Muscle of back (tissue), 13 donors: ENCODE measurements at places on chromosomes 16 and 17. TPM values are rescaled to one million over a fixed set of nuclear protein-coding genes. Genes with fewer than 3 reads are reported as not detected.

DNA sequence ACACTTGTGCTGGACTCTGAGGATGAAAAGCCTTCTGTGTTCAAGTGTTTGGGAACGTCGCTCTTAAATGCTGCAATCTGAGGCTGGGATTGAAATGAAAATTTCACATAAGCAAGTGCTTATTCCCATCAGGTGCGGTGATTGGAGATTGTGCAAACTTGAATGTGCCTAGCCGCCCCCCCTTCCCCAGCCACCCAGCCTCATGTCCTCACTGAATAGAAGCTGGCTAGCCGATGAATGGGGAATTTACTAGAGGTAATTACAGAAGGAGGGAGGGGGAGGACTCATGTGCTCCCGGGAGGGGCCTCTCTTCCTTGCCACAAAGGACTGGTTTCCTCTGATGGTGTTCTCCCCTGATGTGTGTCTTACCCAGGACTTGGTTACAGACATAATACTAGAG lies 544.8 kb upstream of the EEF2KMT start:
- DNase-seq, result no peak

Gene TP53TG3B
- not detected for polyA plus RNA-seq

Gene MAP2K4
- 24.2 TPM for polyA plus RNA-seq

GRCh38 chr16:57526498-57526897 lies 9.9 kb downstream of the CCDC102A start:
- peak; percentile 3 for DNase-seq

DNA sequence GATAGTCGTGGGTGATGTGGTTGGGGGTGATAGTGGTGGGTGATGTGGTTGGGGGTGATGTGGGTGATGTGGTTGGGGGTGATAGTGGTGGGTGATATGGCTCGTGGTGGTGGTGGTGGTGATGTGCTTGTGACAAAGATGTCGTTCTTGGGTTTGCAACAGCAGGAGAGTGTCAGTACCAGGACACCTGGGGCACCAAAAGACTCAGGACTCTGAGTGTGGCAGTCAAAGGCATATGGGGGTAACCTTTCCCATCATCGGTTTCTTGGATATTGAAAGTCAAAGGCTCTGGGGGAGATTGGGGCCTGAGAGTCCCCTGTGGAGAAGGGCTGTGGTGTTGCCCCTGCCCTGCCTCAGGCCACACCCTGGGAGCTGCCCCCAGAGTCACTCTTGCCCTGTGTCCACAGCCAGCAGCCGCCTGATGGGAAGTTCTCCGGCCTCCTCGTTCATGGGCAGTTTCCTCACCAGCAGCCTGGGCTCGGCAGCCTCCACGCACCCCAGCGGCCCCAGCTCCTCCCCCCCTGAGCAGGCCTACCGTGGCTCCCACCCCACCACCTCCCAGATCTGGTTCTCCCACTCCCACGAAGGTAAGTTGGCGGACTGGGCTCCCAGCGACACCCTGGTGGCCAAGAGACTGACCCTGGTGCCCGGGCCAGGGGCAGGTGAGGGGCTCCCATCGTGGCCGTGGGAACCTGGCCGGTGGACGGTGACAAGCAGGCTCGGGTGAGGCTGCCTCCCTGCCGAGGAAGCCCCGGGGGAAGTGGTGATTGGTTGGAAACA lies 31.3 kb downstream of the BAHCC1 start:
- DNase-seq, result no peak

DNA sequence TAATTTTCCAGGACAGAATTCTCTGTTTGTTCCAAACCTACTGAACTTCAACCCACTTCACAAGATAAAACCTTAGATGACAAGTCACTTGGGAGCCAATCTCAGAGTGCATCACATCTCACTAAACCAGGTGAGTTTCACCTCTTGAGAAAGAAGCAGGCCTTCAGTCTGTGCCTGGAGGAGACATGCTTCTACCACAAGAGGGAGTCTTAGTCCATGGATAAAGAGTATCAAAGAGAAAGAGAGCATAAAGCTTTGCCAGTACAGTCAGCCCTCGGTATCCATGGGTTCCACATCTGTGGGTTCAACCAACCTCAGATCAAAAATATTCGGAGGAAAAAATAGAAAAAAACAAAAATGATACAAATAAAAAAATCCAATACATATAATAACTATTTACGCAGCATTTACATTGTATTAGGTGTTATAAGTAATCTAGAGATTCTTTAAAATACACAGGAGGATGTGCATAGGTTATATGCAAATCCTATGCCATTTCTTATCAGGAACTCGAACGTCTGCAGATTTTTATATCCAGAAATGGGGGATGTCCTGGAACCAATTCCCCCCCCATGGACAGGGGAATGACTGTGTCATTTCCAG lies 37.7 kb downstream of the DUSP14 start:
- peak; percentile 42 for DNase-seq

GRCh38 chr17:49557312-49558024 lies 18.2 kb upstream of the NXPH3 start:
- peak; percentile 51 for DNase-seq

Gene NEUROD2
- polyA plus RNA-seq, result not detected

DNA sequence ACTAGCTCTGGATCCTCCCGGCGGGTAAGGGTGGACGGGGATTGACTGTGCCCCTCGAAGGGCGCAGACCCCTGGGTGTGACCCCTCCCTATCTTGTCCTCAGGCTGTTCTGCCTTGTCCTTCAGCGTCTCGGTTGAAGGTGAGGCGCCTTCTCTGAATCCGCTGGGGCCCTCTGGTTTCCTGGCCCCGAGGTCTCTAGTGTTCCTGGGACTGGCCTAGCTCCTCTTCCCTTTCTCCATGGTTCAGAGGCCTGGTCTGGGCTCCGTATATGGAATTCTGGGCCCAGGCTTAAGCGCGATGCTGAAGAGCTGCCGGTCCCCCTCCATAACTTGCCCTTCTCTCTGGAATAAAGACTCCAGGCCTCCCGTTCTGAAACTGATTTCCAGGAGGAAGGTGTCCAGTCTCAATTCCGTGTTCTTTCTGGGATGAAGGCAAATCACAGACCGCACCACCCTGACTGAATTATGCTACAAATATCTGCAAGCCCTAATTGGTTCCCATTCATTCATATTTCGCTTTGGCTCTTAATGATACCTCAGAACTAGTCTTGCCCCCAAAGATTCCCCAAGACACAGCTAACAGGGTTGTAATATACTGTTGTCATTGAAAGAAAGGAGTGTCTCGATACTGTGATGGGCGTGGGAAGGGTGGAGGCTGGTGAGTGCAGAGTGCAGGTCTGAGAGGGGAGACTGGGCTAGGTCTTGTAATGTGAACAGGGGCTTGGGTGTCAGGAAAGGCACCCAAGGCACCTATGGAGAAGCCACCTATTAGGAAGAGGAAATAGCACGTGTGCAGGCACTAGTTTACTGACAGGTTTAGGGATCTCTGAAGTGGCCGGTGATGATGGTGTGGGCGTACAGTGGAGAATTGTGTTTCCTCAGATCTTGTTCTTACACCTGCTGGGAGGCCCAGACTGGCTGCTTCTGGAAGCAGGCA lies 851 bp downstream of the EDC4 start:
- DNase-seq, result no peak

Gene KIF1C
- 94.0 TPM for polyA plus RNA-seq

DNA sequence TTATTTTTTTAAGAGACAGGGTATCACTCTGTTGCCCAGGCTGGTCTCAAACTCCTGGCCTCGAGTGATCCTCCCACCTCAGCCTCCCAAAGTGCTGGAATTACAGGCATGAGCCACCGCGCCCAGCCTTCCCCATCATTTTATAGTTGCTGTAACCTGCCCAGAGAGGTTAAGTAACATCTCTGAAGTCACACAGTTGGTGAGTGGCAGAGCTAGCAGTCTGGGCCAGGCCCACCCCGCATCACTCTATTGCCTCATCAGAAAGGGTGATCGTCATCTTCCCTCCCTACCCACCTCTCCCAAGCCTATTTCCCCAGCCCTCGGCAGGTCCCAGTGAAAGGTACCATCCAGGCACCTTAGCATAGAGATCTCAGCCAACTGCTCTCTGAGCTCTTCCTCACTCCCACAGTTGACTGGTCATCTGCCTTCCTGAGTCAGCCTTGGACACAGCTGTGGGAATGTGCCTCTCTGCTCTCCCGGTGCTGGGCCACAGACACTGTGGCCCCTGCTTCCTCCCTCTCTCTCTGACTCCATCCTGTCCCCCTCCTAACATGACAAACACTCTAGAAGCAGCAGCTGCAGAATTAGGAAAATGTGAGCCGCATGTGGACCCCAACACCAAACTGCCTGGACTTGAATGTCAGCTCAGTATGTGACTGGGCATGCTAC lies 57.1 kb downstream of the SCNN1B start:
- DNase-seq, result no peak

DNA sequence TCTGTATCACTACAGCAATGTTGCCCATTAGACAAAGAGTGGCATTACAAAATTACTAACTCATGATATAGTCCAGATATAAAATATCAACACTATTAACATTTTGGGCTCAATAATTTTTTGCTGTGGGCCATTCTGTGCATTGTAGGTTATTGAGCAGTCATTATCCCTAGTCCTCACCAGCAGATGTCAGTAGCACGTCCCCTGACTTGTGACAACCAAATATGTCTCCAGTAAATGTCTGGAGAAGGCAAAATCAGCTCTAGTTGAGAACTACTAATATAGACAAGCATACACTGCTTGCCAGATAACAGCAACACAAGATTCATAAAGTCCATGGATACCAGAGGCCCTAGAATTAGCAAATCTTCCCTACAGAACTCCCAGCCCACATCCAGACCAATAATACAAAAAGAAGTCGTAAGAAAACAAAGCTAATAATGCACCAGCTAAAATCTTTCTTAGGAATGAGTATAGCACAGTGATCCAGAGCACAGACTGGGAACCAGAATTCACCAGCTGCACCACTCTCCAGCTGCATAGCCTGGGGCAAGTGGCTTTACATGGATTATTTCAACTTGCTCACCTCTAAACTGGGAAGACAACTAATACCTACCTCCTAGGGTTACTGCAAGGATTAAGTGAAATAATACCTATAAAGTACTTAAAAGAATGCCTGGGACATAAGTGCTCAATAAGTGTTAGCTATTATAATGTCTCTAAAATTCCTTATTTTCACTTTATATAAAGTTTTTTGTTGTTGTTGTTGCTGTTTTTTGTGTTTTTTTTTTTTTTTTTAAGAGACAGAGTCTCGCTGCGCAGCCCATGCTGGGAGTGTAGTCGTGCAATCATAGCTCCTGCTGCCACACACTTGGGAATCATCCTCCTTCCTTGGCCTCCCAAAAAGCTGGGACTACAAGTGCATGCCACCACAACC lies 23.7 kb downstream of the HELZ start:
- peak; percentile 72 for DNase-seq

DNA sequence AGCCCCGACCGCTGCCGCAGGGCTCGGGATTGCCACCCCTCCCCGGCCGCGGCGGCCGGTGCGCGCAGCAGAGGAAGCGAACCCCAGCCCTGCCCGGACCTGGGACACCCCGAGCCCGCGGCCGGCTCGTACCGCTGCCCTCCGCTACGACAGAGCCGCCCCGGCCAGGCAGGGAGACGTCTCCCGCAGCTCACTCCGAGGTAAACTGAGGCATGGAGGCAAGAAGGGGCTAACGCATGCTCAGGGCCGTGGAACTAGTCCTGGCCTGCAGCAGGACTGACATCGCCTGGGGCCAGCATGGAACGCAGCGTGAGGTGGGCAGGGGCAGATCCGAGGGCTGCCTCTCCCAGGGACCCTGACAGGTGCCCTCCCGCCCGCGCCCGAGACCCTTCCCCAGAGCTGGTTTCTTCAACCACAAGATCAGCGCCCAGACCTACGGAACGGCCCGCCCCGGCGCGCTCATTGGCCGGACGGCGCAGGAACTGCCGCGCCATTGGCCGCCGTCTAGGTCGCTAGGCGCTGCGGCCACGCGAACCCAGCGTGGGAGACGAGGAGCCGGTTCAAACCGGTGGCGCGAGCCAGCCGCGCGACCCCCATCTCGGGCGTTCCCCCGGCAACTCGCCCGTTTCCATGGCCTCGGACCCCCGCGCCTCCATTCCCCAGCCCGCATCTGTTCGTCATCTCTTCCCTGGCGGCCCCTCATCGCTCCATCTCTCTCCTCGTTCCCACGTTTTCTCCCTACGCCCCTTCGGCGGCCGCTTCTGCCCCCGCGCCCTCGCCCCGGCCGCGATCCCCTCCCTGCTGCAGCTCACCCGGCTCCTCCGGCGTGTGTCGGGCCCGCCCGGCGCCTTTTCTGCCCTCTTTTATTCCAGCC lies at the start of gene SLC43A2:
Gene SLC43A2 (minus strand): TSS at position 853 of the 874 bp plus-strand sequence. CDS start 960 bp downstream, outside the sequence.
- DNase-seq, result peak; percentile 95

GRCh38 chr17:31835984-31836383 lies 23.1 kb downstream of the COPRS start:
- no peak for DNase-seq

- DNase-seq, result no peak
Measured at GRCh38 chr16:4675864-4676786, 17.2 kb upstream of the NUDT16L1 start.

DNA sequence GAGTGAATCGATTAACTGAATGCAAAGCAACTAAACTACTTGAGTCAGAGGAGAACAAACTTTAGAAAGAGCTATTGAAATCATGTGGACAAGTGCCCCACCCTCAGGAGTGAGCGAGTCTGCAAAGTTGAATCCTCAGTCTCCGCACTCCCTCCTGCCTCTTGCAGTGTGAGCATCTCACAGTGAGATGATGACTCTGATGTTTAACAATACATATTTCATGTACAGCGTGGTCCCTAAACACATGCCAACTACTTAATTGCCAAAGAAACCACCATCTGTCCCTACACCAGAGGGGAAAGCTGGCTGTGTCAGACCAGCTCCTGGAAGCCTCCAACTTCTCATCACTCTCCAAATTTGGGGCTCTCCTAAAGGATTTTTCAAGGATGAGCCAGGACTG lies 31.2 kb downstream of the PIMREG start:
- no peak for DNase-seq

- DNase-seq, result no peak
Measured at GRCh38 chr16:17831330-17831729, 360.6 kb upstream of the XYLT1 start.

DNA sequence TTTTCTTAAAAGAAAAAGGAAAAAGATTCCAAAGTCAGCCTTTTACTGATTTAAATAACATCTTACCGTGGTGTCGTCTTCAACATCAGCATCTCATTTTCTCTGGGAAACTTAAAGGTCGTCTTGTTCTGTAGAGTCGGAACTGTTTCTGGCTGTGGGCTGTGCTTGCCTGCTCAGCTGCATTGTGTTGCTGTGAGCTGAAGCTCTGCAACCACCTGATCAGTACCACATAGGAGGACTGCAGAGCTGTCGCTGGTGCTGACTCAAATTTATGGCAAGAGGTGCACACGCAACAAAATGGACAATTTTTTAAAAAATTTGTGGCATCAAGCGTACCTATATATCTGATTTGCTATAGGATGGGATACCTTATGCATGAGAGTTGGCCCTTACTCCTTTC lies at the start of gene OMG:
Gene OMG (minus strand): TSS at position 150 of the 400 bp plus-strand sequence. CDS start 908 bp downstream, outside the sequence.
- DNase-seq, result no peak

- DNase-seq, result peak; percentile 52
Measured at GRCh38 chr17:1762233-1762900, 507 bp downstream of the SERPINF1 start.

Gene HOXB5
- polyA plus RNA-seq, result 0.60 TPM

Gene SLC35G6
- 0.26 TPM for polyA plus RNA-seq

- DNase-seq, result no peak
Measured at GRCh38 chr17:74126179-74126900, 77.1 kb upstream of the RPL38 start.

GRCh38 chr16:89473136-89473712 lies 17.1 kb downstream of the ANKRD11 start:
- no peak for DNase-seq

GRCh38 chr17:76834870-76835269 lies 33.3 kb upstream of the MGAT5B start:
- DNase-seq, result peak; percentile 85
